Right forelimb (tissue), 1 donor: ENCODE measurements at places on chromosomes 12 and 14.

DNA sequence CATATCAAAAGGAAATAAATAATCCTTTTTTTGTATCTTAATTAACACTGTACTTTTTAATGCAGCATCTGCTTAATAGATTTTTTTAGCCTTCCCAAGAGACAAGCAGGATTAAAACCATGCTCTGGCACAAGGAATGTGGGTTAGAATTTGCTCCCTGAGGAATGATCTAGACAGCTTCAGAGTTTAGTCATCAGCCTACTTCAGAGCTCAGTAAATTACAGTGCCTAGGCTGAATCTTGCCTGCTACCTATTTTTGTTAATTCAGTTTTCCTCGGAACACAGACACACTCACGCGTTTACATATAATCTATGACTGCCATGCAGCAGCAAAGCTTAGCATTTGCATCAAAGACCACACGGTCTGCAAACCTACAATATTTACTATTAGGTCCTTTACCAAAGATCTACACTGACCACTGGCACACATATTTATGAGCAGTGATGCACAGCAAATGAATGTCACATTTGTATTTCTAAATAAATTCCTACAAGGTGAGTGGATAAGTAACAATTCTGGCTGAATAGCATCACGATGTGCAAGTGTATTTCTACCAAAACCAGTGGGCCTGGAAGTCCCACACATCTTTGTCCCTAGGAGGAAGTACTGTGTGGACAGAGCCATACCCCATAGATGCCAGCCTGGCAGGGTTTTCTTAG is 309.8 kb upstream of the TMEM132C start:
- no peak for DNase-seq

DNA sequence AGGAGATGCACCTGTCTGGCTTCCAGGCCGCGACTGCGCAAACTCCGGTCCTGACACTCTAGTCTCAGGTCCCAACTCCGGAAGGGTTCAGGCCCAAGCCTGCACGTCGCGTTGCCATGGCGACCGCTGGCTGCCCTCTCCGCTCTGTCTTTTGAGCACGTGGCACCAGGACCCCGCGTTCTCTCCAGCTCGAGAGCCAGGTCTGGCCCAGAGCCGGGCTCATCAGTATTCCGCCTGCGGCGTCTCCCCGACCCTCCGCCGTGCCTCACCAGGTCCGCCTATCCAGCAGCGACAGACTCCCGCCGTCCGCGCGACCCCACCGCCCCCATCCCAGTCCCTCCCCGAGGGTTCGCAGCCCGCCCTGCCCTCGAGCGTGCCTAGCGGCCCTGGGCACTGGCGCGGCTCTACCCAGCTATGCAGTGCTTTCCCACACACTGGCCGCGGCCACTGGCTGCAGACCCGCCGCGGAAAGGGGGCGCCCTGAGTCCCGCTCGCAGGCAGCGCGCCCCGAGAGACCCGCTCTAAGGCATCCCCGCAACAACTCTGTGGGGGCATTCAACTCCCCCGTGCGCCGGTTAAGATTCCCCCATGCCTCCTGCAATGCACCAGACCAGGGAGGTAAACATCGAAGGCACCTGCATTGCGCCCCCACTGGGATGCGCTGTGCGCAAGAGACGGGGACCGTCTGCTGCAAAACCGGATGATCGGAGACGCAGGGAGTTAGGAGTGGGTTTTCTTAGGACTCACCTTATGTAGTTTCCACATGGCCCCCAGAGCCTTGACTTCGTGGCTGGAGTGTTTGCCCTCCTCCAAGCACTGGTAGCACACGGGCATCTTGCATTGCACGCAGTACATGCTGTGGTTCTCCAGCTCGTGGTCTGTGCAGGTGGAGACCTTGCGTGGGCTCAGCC is 1.3 kb downstream of the TRIM9 start:
- DNase-seq = peak; percentile 52

GRCh38 chr14:53161758-53162435 is 8.8 kb upstream of the DDHD1 start:
- no peak for DNase-seq

DNA sequence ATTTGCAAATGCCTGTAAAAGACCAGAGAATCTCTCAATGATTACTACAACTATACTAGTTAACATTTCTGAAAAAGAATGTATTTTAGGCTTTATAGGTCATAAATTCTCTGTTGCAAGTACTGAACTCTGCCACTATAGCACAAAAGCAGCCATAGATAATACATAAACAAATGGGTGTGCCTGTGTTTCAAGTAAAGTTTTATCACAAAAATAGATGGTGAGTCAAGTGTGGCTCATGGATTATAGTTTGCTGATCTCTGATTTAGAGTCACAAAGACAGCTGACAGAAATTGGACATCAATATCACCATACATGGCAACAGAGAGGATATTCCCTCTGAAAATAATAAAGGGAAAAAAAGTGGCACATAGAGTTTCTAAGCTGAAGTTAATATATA is 68.1 kb downstream of the FSCB start:
- DNase-seq = no peak

GRCh38 chr14:64676410-64677008 is 27.7 kb upstream of the PLEKHG3 start:
- DNase-seq = no peak

- DNase-seq = no peak
Measured at GRCh38 chr14:97655169-97655948, 858.2 kb downstream of the VRK1 start.

- DNase-seq = no peak
Measured at GRCh38 chr14:38217553-38217952, 9.8 kb downstream of the SSTR1 start.

- DNase-seq = peak; percentile 95
Measured at GRCh38 chr12:132432721-132433577, 57.0 kb upstream of the FBRSL1 start.

DNA sequence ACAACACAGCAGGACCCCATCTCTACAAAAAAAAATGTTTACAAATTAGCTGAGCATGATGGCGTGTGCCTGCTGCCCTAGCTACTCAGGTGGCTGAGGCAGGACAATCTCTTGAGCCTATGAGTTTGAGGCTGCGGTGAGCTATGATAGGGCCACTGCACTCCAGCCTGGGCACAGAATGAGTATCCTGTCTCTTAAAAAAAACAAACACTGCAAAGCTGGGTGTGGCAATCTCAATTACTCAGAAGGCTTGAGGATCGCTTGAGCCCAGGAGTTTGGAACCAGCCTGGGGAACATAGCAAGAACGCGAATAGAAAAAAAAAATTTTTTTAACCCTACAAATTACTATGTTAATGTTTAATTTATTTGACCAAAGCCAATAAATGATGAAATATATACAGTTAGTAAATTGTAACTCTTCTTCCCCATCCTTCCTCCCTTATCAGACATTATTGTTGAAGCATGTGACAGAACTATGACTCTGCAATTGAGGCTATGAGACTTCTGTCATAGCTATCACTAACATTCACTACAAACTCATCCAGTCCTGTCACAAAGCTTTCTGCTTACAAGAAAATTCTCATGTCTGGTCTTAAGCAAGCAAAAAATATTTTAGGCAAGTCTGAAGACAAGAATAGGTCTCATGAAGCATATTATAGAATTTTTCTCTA is 9.8 kb downstream of the BTBD7 start:
- no peak for DNase-seq

DNA sequence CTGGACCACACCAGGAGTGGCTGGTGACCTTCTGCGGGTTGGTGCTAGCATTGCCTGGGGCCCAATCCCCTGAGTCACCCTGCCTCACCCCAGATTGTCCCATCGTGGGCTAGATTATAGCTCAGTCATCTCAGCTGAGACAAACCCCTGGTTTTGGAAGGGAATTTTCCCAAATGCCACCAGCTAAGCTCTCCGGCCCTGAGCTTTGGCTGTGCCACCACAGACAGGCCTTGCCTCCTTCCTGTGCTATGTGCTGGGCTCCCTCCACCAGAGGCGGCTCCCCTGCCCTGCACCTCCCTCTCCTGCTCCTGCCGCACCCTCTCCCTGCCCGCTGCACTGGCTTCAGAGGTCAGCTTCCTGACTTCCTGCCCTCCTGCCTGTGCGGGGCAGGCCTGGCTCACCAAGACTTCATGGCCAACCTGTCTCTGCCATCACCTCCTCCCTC is 196.3 kb downstream of the TSPAN9 start:
- DNase-seq = no peak
